Stomach (tissue), 19 donors: ENCODE measurements at places on chromosomes 5 and 9. TPM values are rescaled to one million over a fixed set of nuclear protein-coding genes. Genes with fewer than 3 reads are reported as not detected.

DNA sequence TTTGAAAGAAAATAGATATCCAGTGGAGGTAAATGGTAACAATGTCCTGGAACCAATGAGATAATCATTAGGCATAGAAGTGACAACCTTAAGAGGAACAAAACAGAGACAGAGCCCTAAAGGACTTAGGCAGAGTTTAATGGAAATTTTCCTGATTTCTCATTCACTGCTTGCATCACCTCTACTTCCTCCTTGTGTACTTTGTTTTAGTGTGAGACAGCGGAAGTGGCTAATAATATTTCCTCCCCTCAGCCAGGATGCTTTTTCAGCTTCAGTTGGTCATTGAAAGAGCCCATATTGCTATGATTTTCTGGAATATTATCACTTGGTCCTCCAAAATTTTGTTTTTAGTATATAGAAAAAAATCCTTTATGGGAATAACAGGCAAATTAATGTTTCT, 153.4 kb upstream of the MPDZ start:
- DNase-seq = no peak

- DNase-seq = no peak
Observed at GRCh38 chr5:108257996-108258395, 123.9 kb downstream of the FBXL17 start.

DNA sequence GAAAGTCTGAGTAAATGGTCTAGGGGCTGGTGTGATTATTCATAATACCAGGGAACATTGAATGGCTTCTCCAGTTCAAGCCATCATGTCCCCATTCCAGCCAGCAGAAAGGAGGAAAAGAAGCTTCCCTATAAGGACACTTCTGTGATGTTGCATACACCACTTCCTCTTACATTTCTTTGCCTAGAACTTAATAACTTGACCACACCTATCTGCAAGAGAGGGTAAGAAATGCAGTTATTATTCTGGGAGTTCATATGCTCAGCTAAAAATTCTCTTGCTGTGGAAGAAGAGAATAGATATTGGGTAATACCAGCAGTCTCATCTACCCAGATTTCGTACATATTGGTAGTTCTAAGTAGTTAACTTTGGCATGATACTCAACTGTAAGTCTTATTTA, 166.1 kb downstream of the SLC28A3 start:
- DNase-seq = no peak

DNA sequence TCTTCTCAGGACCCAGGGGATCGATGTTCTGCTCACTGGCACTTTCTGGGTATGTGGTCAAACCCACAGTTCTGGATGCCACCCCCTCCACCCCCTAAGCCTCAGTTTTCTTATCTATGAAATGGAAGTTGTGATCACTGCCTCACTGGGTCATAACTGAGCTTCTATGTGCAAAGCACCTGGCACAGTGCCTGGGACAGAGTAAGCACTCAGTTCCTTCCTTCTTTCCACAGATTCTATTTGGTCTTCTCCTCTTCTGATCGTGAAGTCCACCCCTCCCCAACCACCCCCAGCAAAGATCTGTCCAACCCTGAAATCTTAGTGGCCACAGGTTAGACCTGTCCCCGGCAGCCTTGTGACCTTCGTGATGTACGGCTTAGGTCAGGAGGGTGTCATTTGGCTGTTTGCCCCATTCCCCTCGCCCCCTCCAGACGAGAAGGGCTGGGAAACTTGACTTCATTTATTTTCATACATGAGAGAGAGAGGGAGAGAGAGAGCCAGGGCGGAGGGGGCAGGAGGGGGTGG, 181.4 kb downstream of the FGF18 start:
- no peak for DNase-seq

- no peak for DNase-seq
Observed at GRCh38 chr5:54653956-54654614, 136.5 kb downstream of the SNX18 start.

- no peak for DNase-seq
Observed at GRCh38 chr5:65203746-65204145, 278.0 kb downstream of the ADAMTS6 start.

DNA sequence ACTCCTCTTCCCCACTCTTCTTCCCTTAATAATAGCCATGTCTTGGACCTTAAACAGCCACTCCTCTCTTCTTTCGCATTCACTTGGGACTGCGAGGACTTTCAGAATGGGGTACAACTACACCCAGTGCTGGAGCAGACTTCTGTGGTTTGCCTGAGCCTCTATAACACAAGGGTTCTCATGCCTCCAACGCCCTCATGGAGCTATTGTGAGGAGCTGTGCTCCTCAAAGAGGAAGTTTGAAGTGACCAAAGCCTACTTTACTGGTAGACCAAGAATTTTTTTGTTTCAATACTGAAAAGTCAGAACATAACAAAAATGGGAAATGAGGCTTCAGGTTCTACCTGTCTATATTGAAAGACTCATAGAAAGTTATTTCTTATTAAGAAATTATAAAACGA, 316.4 kb downstream of the PIK3R1 start:
- DNase-seq = no peak

- no peak for DNase-seq
Observed at GRCh38 chr5:175816348-175816747, 55.0 kb upstream of the CPLX2 start.

GRCh38 chr5:145887217-145887616, 14.4 kb upstream of the GRXCR2 start:
- no peak for DNase-seq

Gene LRRTM2
- not detected for total RNA-seq

Gene IFNA14
- not detected for total RNA-seq

Gene CENPK
- total RNA-seq = 0.58 TPM

Gene CDC37L1
- 3.5 TPM for total RNA-seq
